Caco-2 (cell line): ENCODE measurements at places on chromosomes 5 and 9. TPM values are rescaled to one million over a fixed set of nuclear protein-coding genes. Genes with fewer than 3 reads are reported as not detected.

The DDX4 gene
- 0.26 TPM in 1 of 2 replicates, not detected in the other for total RNA-seq

The SLC6A19 gene
- total RNA-seq, result 0.29 and 0.32 TPM in 2 replicates

DNA sequence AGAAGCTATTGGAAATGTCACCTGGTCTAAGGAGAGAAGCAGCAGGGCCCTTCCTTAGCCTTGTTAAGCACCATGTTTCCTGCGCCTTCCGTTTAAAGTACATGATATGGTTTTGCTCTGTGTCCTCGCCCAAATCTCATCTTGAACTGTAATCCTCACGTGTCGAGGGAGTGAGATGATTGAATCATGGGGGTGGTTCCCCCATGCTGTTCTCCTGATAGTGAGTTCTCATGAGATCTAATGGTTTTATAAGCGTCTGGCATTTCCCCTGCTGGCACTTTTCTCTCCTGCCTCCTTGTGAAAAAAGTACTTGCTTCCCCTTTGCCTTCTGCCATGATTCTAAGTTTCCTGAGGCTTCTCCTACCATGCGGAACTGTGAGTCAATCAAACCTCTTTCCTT lies 49.7 kb downstream of the PRDM6 start:
- DNase-seq, result no peak

GRCh38 chr9:96150324-96151227 lies 151.4 kb downstream of the HSD17B3 start:
- DNase-seq, result no peak

- DNase-seq, result peak; percentile 81
Measured at GRCh38 chr5:168987543-168988300, 313.2 kb downstream of the SLIT3 start.
